ENCODE measurements at places on chromosomes 5 and 9.
A peak's percentile ranks its signal among the peaks of the same experiment; 100 is the strongest.

GRCh38 chr5:72427488-72428437, 79.4 kb downstream of the ZNF366 start:
- DNase-seq, result no peak

- DNase-seq, result no peak
These were observed 141.4 kb upstream of the LMX1B start for GRCh38 chr9:126472198-126472947.

DNA sequence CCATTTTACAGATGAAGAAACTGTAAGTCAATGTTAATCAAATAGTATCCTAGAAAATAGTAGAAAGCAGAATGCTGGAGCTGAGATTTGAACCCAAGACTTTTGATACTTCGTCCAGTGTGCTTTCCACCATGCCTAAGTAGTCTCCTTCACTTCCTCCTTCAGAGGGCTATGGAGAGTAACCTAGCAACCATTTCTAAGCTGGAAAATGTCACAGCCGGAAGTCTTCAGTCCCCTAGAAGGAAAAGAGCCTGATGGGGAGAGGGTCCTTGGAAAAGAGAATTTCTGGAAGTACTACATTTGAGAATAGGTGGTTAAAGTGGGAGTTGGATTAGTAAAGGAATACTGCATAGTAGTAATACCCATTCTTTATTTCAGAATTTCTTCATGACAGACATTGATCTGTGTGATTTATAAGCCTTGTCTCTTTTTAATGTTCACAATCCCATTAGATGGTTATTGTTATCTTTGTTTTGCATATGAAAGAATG, 32.7 kb downstream of the PCDHAC2 start:
- no peak for DNase-seq

GRCh38 chr9:112872019-112872418, 18.7 kb downstream of the SLC46A2 start:
- DNase-seq, result no peak

GRCh38 chr9:120846251-120846889, 3.6 kb upstream of the PSMD5 start:
- DNase-seq, result no peak

DNA sequence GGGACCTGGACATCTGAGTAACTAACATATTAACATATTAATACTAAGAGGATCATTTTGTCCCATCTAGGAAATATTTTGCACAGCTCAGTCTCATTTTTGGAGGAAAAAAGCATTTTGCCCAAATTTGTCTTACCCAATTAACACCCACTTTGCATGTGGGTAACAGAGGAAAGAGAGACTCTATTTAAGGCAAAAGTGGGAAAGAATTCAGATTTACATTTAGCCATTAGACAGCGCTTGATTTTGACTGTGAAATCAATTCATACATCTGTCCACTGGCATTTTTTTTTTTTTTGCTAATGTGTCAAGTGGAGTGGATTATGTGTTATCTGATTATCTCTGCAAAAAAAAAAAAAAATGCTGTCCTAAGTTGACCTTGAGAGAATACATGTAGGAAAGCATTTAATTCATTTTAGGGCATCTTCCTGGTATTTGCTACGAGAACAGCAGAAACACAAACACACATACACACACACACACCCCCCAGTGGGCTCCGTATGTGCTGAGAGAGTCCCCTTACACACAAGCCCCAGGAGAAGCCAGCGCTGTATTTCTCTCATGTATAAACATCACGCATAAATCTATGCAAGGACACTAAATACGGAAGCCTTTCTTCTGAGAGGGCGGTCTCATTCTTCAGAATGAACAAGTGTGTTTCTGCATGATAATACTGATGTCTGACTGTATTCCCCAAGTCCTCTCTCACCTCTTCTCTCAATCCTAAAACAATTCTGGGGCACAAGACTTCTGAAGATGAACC, 202.0 kb upstream of the KLF9 start:
- no peak for DNase-seq

DNA sequence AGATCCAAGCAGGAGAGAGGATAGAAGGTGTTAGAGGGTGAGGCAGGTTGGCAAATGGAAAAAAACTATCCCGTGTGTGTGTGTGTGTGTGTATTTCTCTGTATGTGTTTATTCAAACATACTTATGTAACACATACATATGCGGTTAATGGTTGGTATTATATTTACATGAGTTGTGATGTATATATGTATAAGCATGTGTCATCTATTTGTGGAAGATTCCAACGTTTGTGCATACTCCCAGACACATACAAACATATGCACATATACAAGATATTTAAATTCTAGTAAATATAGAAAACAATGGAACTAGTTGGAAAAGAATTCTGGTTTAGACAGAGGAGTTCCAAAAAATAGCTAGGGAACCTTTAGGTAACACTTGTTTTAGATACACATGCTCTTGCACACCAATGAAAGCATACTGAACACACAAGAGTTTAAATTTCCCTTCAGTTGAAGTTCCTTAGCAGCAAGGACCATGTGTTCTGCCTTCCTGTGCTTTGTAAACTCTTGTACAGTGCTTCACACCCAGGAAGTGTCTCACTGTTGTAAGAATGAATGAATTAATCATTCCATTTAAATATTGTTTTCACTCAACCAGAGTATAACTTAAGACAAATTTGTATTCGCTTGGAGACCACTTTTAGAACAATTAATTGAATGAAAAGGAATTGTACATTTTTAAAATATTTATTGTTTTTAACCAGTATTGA, 257.8 kb downstream of the FER start:
- no peak for DNase-seq

GRCh38 chr5:96384353-96384752, 48.7 kb downstream of the PCSK1 start:
- DNase-seq, result no peak

- DNase-seq, result no peak
These were observed 148.0 kb downstream of the TARS1 start for GRCh38 chr5:33588654-33589372.

DNA sequence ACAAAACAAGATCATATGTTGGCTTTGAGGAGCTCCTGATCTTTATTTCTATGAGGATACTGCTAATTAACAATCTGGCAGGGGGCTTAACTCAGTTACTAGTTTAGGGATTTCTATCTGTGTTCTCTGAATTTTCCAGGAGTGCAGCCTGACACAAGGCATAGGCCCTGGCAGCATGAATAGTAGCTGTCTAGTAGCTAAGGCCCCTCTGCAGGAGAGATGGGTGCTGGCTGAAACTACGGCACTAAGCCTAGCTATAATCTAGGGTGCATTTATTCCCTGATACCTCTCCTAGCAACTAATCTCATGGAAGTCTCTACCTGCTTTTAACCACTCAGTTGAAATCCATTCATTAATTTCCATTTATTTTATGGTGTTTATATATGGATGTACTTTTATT, 268.2 kb downstream of the TMEM232 start:
- no peak for DNase-seq

DNA sequence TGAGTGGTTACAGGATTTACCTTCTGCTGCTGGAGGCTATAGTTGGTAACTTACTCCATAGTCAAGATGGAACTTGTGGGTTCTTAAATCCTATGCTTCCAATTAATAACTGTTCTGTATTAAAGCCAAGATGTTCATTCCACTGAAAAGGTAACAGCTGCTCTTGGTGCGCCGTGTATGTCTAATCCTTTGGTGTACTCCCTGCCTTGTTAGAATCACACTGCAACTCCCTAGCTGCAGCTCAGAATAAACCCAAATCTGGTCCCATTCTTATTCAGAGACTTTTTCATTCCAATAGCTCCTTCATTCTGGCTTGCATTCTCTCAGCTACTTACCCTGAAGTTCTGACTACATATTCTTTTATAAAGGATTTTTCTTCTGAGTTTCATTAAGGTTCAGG, 1355.5 kb downstream of the MAT2B start:
- DNase-seq, result no peak

GRCh38 chr5:142293486-142293885, 31.3 kb downstream of the SPRY4 start:
- no peak for DNase-seq

- peak; percentile 63 for DNase-seq
These were observed 328.2 kb upstream of the GRAMD2B start for GRCh38 chr5:126094991-126095390.

GRCh38 chr9:37937366-37937765, 33.4 kb upstream of the SLC25A51 start:
- DNase-seq, result no peak

- no peak for DNase-seq
These were observed 53.2 kb downstream of the NAA35 start for GRCh38 chr9:85994191-85994590.

- no peak for DNase-seq
These were observed 18.7 kb downstream of the LCP2 start for GRCh38 chr5:170278611-170279458.

DNA sequence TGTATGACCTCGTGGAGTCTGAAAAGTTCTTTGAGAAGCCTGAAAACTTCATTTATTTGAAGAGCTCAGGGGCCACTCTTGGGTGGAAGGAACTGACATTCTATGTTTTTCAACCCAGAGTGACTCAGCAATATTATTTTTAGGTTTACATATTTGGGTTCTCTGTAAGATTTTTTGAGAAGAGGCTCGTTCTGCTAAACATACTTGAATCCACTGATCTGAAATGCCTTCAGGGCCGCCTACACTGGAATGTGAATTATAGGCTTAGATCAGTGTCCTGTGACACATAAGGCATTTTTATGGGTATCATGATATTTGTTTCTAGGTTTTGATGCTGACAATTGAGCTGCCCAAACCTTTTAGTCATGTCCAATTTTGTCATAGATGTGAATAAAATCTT, 86.2 kb downstream of the PSAT1 start:
- DNase-seq, result no peak

- no peak for DNase-seq
These were observed 96.7 kb upstream of the ARAP3 start for GRCh38 chr5:141778683-141779082.

- no peak for DNase-seq
These were observed 40.1 kb downstream of the F2R start for GRCh38 chr5:76755779-76756637.

DNA sequence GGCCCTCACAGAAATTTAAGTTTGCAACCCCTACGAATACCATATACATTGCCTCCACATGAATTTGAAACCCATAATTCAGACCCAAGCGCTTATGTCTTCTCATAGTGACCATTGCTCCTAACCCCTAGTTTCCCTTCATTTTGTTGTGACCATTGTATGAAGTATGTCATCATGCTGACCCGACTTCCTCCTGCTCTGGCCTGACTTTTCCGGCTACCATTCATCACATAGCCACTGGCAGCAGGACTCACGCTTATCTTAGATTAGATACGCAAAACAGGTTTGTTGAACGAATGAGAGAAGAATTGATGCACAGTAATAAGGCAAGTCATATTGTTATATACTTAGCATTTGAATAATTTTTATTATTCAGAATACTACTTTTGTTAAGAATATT, 345.4 kb downstream of the FBXL17 start:
- no peak for DNase-seq

DNA sequence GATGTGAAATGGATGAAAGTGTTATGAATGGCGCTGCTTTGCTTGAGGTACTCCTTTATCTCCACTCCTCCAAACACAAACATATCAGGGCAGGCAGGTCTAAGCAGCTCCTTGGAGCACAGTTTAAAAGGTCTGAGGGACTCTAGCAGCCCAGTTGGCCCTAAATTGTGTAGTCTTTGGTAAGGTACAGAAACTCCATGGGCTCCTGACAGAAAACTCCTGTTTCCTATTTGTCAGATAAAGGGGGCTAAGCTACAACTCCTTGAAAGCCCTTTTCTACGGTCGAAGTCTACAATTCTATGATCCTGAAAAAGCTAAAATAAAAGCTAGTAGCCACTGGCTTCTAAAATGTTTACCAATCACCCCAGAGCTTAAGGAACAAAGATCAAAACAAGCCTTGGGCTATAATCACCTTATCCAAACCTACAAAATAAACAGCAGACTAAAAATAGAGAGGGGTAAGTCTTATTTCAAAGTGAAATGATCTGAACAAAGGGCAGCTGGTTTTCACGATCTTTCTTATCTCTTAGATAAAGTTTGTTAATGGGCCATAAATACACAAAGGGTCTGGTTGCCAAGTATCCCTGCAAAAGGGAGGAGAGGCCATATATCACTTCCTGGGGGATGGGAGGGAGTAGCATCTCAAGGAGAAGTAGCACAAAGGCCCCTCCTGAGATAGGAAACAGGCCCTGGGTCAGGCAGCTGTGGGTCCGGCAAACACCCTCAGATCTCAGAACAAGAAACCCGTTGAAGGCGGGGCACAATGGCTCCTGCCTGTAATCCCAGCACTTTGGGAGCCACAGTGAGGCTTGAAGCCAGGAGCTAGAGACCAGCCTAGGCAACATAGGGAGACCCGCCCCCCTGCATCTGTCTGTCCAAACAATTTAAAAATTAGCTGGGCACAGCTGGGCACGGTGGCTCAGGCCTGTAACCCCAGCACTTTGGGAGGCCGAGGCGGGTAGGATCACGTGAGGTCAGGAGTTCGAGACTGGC, 28.3 kb upstream of the DENND4C start:
- DNase-seq, result peak; percentile 51

GRCh38 chr5:132082329-132083023, 8.9 kb downstream of the CSF2 start:
- DNase-seq, result no peak

DNA sequence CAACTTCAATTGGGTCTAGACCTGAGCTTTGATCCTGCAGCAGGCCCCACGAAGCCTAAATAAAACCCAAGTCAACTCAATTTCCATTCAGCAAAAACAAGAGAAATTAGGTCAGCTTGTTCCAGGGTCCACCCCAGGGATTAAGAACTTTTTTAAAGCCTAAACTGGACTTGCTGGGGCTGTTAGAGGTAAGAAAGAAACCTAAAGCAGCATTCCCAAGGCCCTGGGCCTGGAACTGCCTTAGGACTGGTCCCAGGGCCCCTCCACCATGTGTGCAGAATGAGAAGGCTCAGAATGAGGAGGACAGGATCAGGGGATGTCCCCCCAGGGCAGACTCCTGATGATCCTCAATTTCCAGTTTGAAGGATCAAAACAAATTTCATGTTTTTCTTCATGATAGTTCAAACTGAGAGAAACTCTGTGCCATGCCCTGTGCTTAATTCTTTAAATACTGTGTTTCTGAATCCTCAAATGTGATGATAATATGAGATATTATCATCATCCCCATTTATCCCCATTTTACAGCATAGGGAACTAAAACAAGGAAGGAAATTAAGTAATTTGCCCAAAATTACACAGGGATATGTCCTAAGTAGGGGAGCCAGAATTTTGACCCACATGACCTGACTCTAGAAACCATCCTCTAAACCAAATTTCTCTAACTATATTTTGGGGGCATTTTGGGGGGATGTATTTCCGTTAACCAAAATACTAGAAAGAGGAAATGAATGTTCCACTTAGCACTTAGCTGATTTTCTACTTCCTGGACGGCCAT, 64.5 kb downstream of the DENND1A start:
- no peak for DNase-seq

DNA sequence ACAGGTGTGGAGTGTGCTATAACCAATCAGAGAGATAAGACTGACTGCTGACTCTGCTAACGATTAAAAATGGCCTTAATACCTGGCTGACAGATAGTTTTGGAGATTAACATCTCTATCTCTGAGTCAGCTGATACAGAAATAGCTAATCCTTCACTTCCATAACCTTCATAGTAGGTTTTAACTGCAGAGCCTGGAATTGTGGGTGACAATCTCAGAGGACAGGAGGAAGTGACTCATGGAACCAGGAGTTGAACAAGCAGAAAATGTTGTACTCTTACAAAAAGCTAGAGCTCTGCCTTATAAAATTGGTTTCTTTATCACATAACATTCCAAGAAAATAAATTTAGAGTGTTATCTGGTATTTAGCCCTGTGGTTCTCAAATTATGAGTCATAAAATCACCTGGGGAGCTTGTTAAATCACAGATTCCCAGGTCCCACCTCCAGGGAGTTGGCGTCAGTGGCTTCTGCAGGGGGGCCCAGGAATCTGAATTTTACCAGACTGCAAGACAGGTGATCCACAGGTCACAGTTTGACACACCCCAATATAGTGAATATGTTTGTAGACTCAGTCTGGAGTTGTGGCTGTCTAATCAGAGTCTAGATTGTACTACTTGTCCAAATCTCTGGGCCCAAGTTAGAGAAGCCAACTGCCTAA, 44.4 kb upstream of the AFAP1L1 start:
- no peak for DNase-seq
